ENCODE measurements at places on chromosomes 5 and 9.

DNA sequence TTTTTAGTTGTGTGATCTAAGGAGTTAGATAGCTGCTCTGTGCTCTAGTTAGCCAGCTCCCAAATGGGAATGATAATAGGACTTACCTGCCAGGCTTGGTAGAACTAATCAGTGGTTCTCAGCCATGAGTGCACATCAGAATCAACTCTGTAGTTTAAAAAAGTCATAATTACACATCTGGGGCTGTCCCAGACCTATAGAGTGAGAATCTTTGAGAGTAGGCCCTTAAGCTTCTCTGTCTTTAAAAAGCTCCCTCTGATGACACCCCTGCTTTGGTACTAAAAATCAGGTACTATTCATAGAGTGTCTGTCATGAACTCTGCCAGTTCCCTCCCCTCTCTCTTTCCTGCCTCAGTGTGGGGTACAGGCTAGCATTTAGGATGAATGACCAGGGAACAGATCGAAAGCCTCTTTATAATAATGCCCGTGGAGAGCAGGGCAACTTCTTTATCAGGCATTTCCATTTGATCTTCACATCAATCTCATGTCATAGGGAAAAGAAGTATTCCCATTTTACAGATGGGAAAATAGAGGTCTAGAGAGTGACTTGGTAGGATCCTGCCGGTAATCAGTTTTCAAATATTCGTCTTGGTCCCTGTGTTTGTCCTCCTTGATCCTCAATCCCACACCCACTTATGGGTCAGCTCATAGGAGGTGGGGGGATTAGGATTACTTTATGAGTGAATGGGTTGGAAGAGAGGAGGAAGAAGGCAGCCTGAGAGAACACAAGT is 15.3 kb downstream of the PPARGC1B start:
- no peak for DNase-seq

- no peak for DNase-seq
Observed at GRCh38 chr9:136086951-136087740, 7.9 kb downstream of the NACC2 start.

- DNase-seq, result no peak
Observed at GRCh38 chr9:86470326-86470725, 116.1 kb upstream of the TUT7 start.

GRCh38 chr9:16002816-16003215 is 450.0 kb downstream of the CCDC171 start:
- peak; percentile 60 for DNase-seq

GRCh38 chr9:121634329-121635261 is 16.8 kb upstream of the DAB2IP start:
- no peak for DNase-seq

DNA sequence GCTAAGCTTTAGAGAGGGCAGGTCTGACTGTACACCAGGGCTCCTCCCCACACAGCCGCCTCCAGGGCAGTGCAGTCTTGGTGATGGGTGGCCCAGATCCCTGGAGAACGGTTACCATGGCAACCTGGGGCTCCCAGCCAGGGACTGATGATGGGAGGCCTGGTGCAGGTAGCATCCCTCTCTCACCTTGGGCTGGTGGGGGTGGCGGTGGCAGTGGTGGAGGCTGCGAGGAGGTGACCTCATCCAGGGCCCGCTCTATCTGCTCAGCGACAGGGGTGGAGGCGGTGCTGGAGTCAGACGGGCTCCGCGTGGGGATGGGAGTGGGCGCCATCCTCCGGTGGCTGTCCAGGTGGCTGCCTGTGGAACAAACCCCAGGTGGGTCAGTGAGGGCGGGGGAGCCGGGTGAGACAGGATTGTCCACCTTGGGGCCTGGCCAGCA is 12.3 kb downstream of the PRR7 start:
- DNase-seq, result no peak

DNA sequence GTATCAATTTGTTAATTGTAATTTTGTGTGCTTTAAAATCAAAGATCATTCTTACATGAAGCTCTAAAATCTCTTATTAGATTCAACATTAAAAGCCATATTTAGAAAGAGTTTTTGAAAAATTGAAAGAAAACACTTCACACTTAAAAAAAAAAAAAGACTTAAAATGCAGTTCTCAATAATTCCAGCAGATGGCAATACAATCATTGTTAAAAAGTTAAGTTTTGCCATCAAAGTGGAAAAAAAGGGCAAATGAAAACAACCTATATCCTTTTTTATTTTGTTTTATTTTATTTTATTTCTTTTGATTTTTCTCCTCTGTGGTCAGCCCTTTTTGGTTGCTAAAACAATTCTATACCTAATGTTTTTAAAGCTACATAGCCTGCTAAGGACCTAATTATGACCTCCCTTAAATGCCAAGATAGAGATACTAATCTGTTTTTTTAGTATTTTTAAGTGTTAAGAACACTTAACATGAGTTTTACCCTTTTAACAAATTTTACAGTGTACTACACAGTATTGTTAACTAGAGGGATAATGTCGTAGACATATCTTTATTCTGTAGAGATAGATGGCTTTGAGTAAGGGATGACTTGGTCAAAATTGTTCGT is 154.2 kb upstream of the DAB2 start:
- no peak for DNase-seq

DNA sequence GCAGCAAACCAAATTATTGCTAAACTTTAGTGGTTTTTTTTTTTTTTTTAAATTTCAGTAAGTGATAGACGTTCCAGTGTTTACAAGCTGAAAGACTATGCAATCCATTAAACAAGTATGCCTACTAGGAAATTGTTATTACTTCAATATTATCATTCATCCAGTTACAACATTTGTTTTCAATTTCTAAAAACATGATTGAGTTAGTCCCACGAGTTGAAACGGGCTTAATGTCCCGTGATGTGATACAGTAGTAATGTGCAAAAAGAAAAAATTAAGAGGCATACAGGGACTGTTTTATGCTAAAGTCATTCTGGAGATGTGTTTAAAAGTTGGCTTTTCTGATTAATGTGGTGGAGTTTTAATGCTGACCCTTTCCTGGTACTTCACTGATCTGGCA is 550.3 kb upstream of the DMAC1 start:
- DNase-seq, result no peak

- no peak for DNase-seq
Observed at GRCh38 chr5:23727271-23727670, 219.9 kb downstream of the PRDM9 start.

GRCh38 chr9:134502809-134503211 is 138.8 kb upstream of the COL5A1 start:
- peak; percentile 97 for DNase-seq

DNA sequence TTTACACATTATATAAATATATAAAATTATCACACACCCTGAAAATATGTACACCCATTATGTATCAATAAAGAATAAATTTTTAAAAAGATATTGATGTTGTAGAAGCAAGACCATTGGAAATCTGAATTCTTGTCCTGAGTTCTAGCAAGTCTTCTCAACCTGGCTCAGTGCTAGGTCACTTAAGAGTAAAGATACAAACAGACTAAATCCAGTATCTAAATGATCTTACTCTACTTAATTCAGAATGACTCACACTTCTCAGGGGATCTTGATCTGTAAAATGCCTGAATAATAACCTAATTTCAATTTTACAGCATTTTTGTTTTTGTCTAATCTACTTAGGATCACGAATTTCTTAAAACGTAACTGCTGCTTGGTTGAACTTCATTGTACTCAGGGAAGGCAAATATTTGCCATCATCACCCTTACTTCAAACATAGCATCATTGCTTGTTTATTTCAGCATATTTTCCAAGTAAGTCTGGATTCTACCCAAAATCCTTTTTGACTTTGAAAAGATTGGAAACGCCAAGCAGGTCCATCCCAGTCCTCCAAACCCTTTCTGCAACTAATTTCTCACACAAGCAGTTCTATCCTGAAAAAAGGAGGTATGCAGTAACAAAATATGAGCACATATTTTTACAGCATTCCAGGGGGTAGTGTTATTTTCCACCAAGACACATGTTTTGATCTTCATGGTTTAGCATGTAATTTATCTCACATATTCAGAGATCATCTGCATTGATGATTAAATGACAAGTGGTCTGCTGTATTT is 582.6 kb downstream of the PSAT1 start:
- DNase-seq, result no peak

DNA sequence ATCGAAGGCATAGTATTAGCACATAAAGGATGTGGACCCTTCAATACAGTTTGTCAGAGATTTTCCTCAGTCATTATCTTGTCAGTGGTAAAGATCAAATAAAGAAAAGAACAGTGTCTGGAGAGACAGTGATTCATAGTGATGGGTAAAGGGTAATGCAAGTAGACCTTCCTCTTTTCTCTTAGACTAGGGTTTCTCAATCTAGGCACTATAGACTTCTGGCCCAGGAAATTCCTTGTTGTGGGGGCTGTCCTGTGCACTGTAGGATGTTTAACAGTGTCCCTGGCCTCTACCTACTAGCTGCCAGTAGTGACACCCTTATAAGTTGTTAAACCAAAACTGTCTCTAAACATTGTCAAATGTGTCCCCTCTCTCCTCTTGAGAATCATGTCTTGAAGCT is 6.9 kb downstream of the CAMK4 start:
- DNase-seq, result no peak

DNA sequence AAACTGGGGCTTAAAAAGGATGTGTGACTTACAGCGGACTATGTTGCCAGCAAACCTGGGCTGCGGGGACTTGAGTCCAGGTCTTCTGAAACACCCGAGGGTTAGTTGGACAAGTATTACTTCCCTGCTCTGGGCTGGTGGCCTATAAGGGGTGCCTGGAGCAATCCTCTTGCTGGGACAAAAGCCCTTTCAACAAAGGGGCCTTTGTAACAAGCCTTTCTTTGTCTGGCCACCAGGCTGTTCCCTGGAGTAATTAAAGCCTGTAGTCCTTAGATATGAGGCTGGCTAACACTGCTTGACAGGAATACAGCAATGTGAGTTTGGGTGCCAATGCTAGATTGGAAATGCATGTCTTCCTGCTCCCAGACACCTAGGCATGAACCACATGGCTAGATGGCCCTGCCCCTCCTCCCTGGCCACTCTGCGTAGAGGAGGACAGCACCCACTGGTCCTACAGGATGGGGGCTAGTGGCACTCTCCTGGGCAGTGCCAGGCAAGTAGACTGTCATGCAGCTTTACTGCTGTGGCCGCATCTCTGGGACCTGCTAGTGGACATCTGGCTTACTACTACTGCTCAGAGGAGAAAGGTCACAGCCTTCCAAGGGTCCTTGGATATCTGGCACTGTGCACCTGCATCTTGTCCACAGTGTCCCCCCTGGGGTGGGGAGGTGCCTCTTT is 343.1 kb downstream of the ZSWIM6 start:
- DNase-seq, result no peak

All from skeletal muscle cell (primary cell).